ENCODE measurements at places on chromosomes 7 and 10. TPM values are rescaled to one million over a fixed set of nuclear protein-coding genes. Genes with fewer than 3 reads are reported as not detected.
A peak's percentile ranks its signal among the peaks of the same experiment; 100 is the strongest.

DNA sequence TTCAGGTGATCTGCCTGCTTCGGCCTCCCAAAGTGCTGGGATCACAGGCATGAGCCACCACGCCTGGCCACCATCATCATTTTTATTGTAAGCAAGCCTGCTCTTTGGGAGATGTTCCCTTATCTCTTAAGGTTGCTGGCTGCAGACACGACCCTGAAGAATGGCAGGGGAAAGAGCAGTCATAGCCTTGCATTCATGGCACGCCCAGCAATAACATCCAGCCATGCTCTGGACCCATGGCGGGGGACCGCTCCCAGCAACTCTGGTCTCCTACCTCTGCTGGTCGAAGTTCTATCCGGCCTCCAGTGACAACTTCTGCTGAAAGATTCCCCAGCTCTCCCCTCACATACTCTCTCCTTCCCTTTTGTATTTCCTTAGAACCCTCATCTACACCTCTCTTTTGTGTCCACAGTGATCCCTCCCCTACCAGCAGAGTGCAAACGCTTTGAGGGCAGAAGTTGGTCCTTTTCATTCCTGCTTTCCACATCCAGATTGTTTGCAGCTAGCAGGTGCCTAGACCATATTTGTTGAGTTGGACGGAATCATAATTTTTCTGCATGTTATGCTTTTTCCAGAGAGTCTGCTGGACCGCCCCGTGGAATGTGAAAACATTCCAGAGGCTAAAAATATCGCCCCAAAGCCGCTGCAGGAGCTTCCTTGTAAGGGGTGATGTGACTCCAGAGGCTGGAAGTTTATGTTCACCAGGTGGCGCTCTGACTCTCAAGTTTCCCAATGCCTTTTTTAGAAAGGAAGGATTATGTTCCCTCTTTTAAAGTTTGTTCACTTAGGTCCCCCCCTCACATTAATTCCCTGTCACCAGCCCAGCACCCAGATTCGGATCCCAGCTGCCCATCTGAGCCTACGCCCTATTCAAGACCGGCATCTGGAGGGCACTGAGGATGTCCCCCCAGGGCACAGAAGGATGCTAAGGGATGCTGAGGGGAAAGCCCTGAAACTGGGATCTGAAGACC, 4.3 kb upstream of the MARVELD1 start:
- H3K27me3 ChIP-seq = no peaks in the 10 kb centered on the region
- DNase-seq = peak; percentile 70
- H3K27ac ChIP-seq = peak overlapping the region; percentile 94
- no peaks in the 10 kb centered on the region for H3K36me3 ChIP-seq
- H3K4me3 ChIP-seq = peak overlapping the region; percentile 21

GRCh38 chr10:76883596-76883995, 754.0 kb downstream of the KCNMA1 start:
- no peak overlapping the region for H3K27ac ChIP-seq
- peaks cover 19% of the 10 kb centered on the region for H3K4me1 ChIP-seq
- no peak for DNase-seq
- no peaks in the 10 kb centered on the region for H3K36me3 ChIP-seq
- H3K27me3 ChIP-seq = no peaks in the 10 kb centered on the region

GRCh38 chr7:64541438-64542359, 21.2 kb downstream of the ZNF680 start:
- peak overlapping the region; percentile 33 for H3K4me3 ChIP-seq
- no peak for DNase-seq
- no peaks in the 10 kb centered on the region for H3K36me3 ChIP-seq

- no peak overlapping the region for H3K27ac ChIP-seq
- DNase-seq = no peak
- no peaks in the 10 kb centered on the region for H3K36me3 ChIP-seq
These were observed 2.4 kb upstream of the CD36 start for GRCh38 chr7:80635998-80636397.

Gene CLCN1
- 0.68 TPM for total RNA-seq

Gene ERVW-1
- not detected for total RNA-seq
